ENCODE measurements at places on chromosomes 7 and 10. TPM values are rescaled to one million over a fixed set of nuclear protein-coding genes. Genes with fewer than 3 reads are reported as not detected.

PLAC9 gene
- total RNA-seq, result not detected

NUP205 gene
- 148 TPM for total RNA-seq

GRCh38 chr7:41053820-41054219 is 649.1 kb downstream of the INHBA start:
- no peaks in the 10 kb centered on the region for H3K36me3 ChIP-seq
- H3K4me3 ChIP-seq, result no peak overlapping the region
- DNase-seq, result no peak
- no peaks in the 10 kb centered on the region for H3K4me1 ChIP-seq

DNA sequence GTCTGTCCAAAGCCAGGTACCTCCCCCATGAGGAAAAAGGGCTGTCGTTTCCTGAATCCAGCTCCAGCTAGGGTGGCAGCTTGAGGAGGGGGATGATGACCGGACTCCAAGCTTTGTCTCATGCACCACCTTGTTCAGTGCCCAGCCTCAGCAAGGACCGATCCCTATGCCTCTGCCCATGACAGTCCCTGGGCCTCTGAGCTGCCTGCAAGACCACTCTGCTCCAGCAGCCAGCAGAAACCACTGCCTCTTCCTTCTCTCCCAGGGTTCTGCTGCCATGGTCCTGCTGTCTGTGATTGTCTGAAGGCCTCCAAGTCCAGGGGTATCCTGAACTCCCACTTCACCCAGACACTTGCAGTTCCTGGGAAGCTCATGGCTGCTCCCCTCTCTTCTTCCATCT is 21.3 kb upstream of the GDF10 start:
- H3K27ac ChIP-seq, result no peak overlapping the region
- no peaks in the 10 kb centered on the region for H3K36me3 ChIP-seq
- no peaks in the 10 kb centered on the region for H3K4me1 ChIP-seq
- H3K4me3 ChIP-seq, result no peak overlapping the region
- H3K27me3 ChIP-seq, result no peaks in the 10 kb centered on the region

GRCh38 chr7:134908289-134908688 is 78.0 kb upstream of the AGBL3 start:
- H3K4me1 ChIP-seq, result peaks cover 31% of the 10 kb centered on the region
- no peaks in the 10 kb centered on the region for H3K27me3 ChIP-seq
- no peaks in the 10 kb centered on the region for H3K36me3 ChIP-seq
- no peak for DNase-seq
- H3K4me3 ChIP-seq, result no peak overlapping the region
- H3K27ac ChIP-seq, result no peak overlapping the region

EPHB6 gene
- 0.22 TPM for total RNA-seq

CALML3 gene
- not detected for total RNA-seq

CCDC3 gene
- total RNA-seq, result 3.0 TPM

PGAM2 gene
- not detected for total RNA-seq

GRCh38 chr7:55591282-55591931 is 19.1 kb upstream of the VOPP1 start:
- H3K27me3 ChIP-seq, result no peaks in the 10 kb centered on the region
- H3K36me3 ChIP-seq, result no peaks in the 10 kb centered on the region
- no peak overlapping the region for H3K4me3 ChIP-seq
- H3K27ac ChIP-seq, result no peak overlapping the region

ADIRF gene
- not detected for total RNA-seq

DNA sequence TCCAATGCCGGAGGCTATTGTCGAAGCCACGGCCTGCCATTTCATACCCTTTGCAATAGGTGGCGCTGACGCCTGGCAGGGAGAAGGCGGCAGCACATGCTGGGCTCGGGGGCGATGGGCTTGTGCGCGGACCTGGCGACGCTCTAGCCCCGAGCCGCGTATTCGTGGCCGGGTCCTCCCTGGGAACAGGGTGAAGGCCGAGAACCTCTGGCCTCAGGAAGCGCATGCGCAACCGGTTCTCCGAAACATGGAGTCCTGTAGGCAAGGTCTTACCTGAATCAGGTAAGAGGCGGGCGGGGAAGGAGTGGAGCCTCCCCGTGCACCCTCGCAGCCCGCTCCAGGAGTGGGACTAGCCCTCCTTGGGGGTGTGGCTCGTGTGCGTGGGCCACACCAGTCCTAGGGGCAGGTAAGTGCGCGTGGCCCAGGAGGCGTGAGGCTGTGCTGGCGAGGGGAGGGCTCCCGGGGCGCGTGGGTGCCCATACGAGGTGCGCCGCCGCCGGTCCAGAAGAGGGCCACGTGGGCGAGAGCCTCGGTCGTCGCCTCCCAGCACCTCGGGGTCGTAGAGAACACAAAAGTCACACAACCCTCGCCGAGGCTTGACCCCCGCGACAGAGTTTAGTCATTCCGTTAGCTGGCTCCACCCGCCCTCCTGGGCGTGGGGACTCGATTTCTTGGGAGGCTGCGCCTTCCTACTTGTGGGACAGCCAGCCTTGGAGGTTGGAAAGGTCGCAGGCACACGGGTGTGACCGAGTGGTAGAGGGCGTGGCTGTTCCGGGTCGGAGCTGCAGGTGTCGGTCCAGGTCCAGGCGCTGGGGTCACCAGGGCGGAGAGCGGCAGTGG is 5.6 kb upstream of the MEST start:
- H3K27me3 ChIP-seq, result no peaks in the 10 kb centered on the region
- H3K36me3 ChIP-seq, result no peaks in the 10 kb centered on the region
- no peak for DNase-seq

DNA sequence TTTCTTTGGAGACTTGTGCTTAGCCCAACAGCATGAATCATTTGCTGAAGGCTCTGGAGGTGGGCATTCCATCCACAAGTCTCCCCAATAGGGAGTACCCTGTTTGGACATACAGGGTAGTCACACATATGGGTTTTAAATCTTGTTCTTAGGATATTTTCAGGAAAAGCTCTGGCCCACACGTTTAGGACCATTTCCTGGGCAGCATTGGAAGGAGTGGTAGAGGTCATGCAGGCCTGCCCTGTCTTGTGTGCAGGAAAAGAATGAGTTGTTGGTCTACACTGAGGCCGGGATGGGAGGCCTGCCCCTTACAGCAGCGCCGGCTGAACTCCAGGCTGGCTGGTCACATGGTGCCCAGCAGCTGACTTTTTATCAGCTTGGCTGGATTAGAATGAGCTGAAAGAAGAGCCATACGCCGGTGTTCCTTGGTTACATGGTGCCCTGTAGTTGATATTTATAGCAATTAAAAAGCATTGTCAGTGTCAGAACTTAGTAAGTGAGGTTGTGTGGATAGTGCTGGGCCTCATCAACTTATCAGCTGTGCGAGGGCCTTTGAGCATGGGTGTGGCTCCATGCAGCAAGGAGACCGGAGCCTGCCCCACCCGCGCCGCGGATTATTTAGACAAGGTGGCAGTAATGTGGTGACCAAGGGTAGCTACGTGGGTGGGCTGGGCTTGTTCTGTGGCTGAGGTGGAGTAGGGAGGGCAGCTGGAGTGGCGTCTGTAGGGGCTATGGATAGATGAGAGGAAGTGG is 28.6 kb downstream of the OGDH start:
- peaks cover 20% of the 10 kb centered on the region for H3K4me1 ChIP-seq
- no peak overlapping the region for H3K4me3 ChIP-seq
- no peak overlapping the region for H3K27ac ChIP-seq
- peaks cover 2% of the 10 kb centered on the region for H3K36me3 ChIP-seq

DNA sequence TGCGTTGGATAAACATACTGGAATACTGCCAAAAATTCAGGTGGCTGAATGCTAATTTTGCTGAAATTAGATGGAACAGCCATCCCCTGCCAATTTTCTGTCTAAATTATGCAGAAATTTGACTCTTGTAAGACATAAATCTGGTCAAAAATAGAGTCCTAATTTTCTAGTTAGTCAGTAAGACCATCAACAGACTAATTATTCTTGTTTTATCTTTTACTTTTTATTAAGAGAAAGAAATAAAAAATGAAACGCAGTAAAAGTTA is 110.3 kb upstream of the GATA3 start:
- no peaks in the 10 kb centered on the region for H3K27me3 ChIP-seq
- no peaks in the 10 kb centered on the region for H3K36me3 ChIP-seq
- DNase-seq, result peak; percentile 48
- no peak overlapping the region for H3K27ac ChIP-seq
- no peak overlapping the region for H3K4me3 ChIP-seq

KEL gene
- total RNA-seq, result not detected

CAV1 gene
- total RNA-seq, result 1,757 TPM

- H3K27ac ChIP-seq, result no peak overlapping the region
- no peaks in the 10 kb centered on the region for H3K27me3 ChIP-seq
- no peak overlapping the region for H3K4me3 ChIP-seq
- no peaks in the 10 kb centered on the region for H3K4me1 ChIP-seq
Measured at GRCh38 chr10:60382946-60383681, 6.6 kb downstream of the ANK3 start.

GSTO2 gene
- 0.26 TPM for total RNA-seq

DNA sequence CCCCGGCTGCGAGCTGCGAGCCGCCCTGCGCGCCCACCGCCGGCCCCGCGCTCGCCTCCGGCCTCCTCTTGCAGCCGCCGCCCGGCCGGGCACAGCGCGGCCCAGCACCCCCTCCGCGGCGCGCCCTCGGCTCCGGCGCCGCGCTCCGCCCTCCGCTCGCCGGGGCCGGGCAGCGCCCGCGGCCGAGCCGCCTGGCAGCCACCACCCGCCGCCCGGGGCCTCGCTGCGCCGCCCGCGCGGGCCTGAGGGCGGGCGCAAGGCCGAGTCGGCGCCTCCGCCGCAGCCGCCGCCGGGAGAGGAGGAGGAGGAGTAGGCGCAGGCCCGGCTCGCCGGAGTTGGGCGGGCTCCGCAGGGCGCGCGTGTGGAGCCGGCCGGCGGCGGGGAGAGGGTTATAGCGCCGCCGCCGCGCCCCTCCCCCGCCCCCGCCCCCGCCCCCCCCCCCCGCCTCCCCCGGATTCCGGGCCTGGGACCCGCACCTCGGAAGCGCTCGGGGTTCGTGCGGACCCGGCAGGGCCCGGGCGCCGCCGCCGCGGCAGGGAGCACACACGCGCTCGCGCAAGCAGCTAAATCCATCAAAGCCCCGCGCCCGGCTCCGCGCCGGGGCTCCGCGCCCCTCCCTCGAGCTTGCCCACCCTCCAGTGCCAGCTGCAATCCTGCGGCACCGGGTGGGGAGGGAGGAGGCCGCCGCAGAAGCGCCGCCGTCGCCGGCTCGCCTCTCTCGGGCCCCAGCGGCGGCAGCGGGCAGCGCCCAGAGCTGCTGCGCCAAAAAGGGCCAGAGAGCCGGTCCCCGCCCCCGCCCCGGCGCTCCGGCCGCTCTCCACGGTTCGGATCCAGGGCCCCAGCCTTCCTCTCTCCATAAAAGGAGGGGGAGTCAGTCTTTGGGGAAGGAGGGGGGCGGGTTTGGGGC is at the start of gene PDGFA:
Gene PDGFA (minus strand): TSS at position 363 of the 907 bp plus-strand sequence. CDS start 845 bp downstream, outside the sequence.
- no peak within 1 kb of the TSS for H3K27ac ChIP-seq
- H3K4me3 ChIP-seq, result peak within 1 kb of the TSS; percentile 56
- H3K4me1 ChIP-seq, result peaks cover 20% of the 10 kb centered on the region
- H3K27me3 ChIP-seq, result peaks cover 70% of the 10 kb centered on the region
- DNase-seq, result peak; percentile 56

DNA sequence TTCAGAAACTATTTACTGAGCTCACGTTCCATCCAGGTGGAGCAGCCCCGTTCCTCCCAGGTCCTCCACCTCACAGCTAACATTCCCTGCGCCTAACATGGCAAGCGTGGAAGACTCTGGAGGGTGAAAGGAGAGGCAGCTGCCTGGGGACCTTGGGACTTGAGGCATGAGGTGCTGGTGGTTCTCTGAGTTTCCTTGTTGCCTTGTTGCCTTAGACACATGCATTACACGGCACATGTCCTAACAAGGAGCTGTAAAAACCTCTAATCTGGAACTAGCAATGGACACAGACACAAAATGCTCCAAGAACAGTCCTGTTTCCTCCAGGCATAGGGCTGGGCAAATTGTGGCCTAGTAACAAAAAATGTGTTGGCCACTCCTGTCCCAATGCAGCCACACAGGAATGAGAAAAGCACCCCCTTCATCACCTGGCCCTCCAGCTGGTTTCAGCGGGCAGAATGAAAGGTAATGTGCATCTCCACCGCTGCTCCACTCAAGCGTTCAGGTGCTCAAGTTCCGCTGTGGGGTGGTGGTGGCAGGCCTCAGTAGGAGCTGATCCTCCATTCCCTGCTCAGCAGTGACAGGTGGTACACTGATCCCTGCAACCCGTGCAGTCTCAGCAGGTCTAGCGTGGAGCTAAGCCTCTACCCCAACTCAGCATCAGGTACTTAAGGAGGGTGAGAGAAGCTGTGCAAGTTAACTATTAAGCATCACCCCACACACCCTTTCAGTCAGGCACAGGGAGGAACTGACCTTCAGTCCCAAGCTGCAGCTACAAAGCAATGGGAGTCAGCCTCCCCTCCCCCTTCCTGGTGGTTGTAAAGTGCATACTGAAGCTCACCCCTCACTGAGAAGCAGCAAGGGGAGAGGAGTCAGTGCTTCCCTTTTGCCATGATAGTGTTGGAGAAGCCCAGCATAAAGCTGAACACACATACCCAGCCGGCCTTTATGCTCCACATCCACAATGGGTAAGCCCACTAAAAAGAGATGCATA is 382.8 kb downstream of the SDK1 start:
- no peak overlapping the region for H3K27ac ChIP-seq
- H3K36me3 ChIP-seq, result no peaks in the 10 kb centered on the region
- H3K4me3 ChIP-seq, result no peak overlapping the region
- no peak for DNase-seq
- H3K27me3 ChIP-seq, result no peaks in the 10 kb centered on the region

- no peak for DNase-seq
- H3K4me3 ChIP-seq, result no peak overlapping the region
- H3K36me3 ChIP-seq, result no peaks in the 10 kb centered on the region
- H3K4me1 ChIP-seq, result no peaks in the 10 kb centered on the region
- H3K27me3 ChIP-seq, result peaks cover 7% of the 10 kb centered on the region
Measured at GRCh38 chr10:116664631-116665030, 43.9 kb downstream of the PNLIPRP2 start.

RBP3 gene
- total RNA-seq, result not detected

- no peaks in the 10 kb centered on the region for H3K27me3 ChIP-seq
- H3K4me1 ChIP-seq, result no peaks in the 10 kb centered on the region
- DNase-seq, result no peak
- no peaks in the 10 kb centered on the region for H3K36me3 ChIP-seq
- H3K27ac ChIP-seq, result no peak overlapping the region
- H3K4me3 ChIP-seq, result no peak overlapping the region
Measured at GRCh38 chr7:82449910-82450309, 6.3 kb upstream of the CACNA2D1 start.

DNA sequence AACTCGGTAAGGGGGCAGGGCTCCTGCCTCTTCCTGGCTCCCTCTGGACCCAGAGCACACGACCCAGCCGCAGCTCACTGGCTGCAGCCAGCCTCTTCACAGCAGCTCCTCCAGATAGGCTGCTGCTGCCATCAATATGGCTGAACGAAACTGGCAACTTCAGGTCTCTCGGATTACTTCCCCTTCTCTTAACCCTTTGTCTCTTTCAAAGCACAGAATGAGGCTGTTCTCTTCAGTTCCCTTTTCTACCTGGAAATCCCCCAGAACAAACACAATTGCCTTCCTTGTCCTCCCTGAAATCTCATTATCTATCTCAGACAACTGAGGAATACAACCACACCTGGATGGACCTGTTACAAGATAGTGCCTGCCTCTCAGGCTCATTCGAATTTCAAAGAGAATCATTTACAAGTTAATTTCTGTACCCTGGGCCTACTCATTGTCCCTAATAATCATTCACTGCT is 193.4 kb upstream of the MBL2 start:
- H3K27ac ChIP-seq, result no peak overlapping the region
- H3K4me3 ChIP-seq, result no peak overlapping the region
- no peaks in the 10 kb centered on the region for H3K27me3 ChIP-seq
- DNase-seq, result no peak
- H3K36me3 ChIP-seq, result no peaks in the 10 kb centered on the region

Measured in A673 (cell line).